ENCODE measurements at places on chromosomes 6 and 20. TPM values are rescaled to one million over a fixed set of nuclear protein-coding genes. Genes with fewer than 3 reads are reported as not detected.

Gene LY6G6D
- not detected for total RNA-seq

Gene KIF25
- total RNA-seq, result not detected

Gene ZSCAN23
- total RNA-seq, result not detected

Gene FAM110A
- total RNA-seq, result 4.3 TPM

Gene ELOVL5
- total RNA-seq, result 37.3 TPM

Gene GSTA1
- not detected for total RNA-seq

Gene CYP39A1
- total RNA-seq, result 0.11 TPM

Gene ACSS1
- 3.3 TPM for total RNA-seq

Gene MOXD1
- total RNA-seq, result 4.1 TPM

Gene GMEB2
- 18.1 TPM for total RNA-seq

Gene OLIG3
- total RNA-seq, result not detected

Gene SRXN1
- 43.1 TPM for total RNA-seq

Gene CST5
- not detected for total RNA-seq

Gene THBS2
- total RNA-seq, result 2.2 TPM

Gene CPNE5
- 0.26 TPM for total RNA-seq

Gene PARD6B
- 2.4 TPM for total RNA-seq

Gene MUCL3
- not detected for total RNA-seq

Gene COL9A3
- 835 TPM for total RNA-seq

Gene PDE7B
- 1.6 TPM for total RNA-seq

Gene SMOC2
- not detected for total RNA-seq

Gene RIMS4
- 0.19 TPM for total RNA-seq

Measured in A375 (cell line).